Hepatocyte (in vitro differentiated cells): ENCODE measurements at places on chromosomes 2 and 18. TPM values are rescaled to one million over a fixed set of nuclear protein-coding genes. Genes with fewer than 3 reads are reported as not detected.

The FMNL2 gene
- polyA plus RNA-seq = 10.3 and 11.7 TPM in 2 replicates

The TRIM43 gene
- not detected in 2 replicates for polyA plus RNA-seq

The FRZB gene
- 375 and 534 TPM in 2 replicates for polyA plus RNA-seq

- DNase-seq = no peak
Observed at GRCh38 chr2:237593596-237594320, 3.2 kb upstream of the RAB17 start.

DNA sequence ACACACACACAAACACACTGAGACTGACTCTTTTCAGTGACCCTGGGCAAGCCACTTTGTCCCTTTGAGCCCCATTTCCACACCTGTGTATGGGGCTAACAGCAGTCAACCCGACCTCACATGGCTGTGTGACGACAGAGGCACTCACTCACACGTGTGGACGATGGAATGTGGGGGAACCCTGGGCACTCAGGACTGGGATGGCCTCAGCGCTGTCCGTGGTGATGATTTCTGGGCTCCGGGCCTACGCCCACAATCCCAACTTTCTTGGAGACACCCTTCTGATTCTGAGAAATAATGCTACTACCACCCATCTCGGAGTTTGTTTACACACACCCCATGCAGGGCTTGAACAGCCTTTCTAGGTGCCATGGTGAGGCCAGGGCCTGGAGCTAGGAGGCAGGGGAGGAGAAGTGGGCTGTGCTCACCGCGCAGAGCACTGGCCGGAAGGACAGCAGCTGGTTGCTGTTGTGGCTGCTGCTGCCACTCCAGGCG lies 1.5 kb downstream of the CRYBA2 start:
- DNase-seq = peak; percentile 53

GRCh38 chr2:69214898-69215297 lies 172.1 kb downstream of the GFPT1 start:
- peak; percentile 31 for DNase-seq

The ADGRF3 gene
- 0.11 and 1.3 TPM in 2 replicates for polyA plus RNA-seq

The GALNT13 gene
- polyA plus RNA-seq = 21.2 and 25.6 TPM in 2 replicates

DNA sequence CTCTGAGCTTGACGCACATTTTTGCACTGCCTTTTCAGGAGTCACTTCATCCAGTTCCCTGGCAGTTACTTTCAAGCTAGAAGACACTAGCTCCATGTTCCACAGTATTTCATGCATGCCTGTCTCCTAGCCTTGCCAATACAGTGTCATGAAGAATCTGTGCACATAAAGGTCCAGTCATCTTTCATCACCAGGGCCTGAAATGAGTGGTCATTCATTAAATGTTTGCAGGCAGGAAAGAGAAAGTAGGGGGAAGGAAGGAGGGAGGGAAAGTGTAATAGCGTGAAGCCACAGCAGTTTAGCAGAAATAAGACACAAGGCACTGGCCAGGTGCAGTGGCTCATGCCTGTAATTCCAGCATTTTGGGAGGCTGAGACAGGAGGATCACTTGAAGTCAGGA lies 92.4 kb upstream of the COPS8 start:
- no peak for DNase-seq

The VWC2L gene
- not detected in 2 replicates for polyA plus RNA-seq

DNA sequence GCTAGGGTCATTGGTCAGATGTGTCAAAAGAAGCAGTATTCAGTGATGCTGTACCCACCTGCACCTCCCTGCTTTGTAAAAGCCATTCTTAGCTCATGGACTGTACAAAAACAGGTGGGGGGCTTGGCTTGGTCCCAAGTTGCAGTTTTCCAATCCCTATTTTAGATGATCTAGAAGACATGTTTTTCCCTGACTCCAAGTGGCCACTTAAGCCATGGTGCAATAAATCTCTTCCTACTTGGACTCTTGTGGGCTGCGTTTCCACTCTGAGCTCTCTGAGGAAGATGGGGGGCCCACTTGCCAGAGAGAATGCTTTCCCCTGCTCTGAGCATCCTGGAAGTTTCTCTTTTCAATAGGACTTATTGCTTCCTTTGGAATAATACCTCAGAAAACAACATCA lies 57.0 kb upstream of the SPP2 start:
- no peak for DNase-seq

The TXNL1 gene
- polyA plus RNA-seq = 60.8 and 70.0 TPM in 2 replicates

- DNase-seq = no peak
Observed at GRCh38 chr2:53751728-53752127, 15.9 kb upstream of the CHAC2 start.

The ABCG8 gene
- 1.8 and 6.5 TPM in 2 replicates for polyA plus RNA-seq
